ENCODE measurements at places on chromosomes 6 and 20.

DNA sequence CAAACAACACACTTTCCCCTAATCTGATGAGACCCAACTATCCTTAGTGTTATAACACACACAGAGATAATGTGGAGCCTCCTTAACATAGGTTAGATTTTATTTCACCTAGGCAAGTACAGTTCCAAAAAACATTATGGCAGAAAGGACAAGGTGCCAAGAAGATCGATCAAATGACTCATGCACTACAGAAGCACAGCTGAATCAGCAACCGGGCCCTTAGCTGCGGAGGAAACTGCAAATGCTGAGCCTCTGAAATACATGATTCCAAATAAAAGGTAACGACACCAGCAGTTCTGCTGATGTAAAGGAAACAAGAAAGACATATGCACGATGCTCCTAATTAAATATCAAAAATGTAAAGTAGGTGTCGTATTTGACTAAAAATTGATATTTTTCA lies 19.9 kb upstream of the MUC21 start:
- DNase-seq, result peak; percentile 26

GRCh38 chr20:58432186-58432954 lies 43.3 kb downstream of the VAPB start:
- DNase-seq, result no peak

DNA sequence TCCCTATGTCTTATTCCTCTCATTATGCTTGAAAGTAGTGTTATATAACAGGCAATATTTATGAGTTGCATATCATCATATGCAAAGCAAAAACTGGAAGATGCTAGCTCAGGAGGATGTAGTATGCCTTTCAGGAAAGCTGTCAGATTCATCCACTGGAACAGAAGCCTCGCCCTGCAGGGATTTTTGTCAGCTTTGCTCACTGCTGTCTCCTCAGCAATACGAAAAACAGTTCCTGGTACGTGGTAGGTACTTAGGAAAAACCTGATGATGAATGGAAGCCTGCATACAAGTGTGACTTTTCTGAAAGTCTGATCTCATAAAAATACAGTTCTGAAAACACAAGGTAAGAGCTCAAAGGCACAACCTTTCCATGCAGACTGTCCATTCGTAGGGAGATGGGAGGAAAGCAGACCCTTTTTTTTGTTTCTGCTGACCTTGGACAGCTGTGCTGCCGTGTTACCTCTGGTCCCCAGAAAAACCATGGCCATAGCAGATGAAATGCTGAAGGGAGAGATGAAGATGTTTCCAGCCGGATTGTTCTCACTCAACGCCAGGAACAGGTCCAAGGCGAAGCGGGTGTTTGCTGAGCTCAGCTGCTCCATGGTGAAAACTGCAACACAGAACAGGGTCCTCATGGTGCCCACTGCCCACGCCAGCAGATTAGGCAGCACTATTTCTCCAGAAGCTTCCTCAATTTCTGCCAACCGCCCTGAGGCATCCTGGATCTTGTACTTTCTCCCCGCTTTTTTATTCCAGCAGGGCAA lies 1.5 kb downstream of the SERPINB1 start:
- no peak for DNase-seq

DNA sequence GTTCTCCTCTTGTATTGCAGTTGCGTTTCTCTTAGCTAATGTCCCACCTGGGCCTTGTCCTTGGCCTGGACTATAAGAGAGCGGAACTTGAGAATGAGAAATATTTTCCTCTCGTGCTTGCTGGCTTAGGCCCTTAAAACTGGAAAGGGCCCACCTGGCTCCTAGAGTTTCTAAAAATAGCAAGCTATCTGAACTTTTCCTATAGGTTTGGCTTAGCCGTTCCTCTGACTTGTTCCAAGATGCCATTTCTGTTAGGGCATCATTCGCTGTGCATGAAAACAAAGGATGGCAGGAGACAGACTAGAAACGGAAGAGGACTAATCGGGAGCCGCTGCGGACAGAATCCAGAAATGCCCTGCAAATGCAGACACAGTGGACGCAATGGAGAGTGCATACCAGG lies 4.5 kb downstream of the RIPOR3 start:
- DNase-seq, result no peak

GRCh38 chr6:105646391-105646867 lies 243.5 kb upstream of the PREP start:
- DNase-seq, result no peak

- DNase-seq, result no peak
These were observed 27.7 kb downstream of the TFEB start for GRCh38 chr6:41707565-41708200.

DNA sequence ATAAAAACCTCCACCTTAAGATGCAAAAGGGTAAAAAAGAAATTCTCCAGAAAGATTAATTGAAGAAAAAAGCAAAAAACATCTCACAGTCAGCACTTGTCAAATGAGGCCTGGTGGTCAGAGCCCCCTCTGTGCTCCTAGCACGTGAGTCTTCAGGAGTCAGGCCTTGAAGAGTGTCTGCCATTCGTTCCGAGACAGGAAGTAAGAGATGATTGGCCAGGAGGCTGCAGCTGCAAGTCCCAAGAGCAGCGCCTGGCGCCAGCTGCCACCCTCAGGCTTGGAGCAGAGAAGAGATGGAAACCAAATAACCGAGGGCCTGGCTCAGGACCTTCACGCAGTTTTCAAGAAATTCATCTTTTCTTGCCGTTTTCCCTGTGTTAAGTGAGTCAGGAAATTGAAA lies 65.0 kb downstream of the FAM120B start:
- DNase-seq, result no peak

DNA sequence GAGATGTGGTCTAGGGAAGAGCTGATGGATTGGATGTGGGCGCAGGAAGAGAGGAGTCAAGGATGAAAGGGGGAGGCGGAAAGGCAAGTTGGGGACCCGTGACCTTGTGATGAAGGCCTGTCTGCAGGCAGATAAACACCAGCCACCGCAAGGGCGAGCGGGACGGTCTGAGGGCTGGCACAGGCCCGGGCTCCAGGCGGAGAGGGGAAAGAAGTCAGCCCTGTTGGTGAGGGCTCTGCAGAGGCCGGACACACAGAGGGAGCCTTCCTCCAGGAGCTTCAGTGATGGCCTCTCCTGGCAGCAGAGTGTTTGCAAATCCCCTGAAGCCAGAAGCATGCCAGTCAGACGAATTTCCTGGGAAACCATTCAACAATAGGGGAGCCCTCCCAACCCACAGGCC lies 112.2 kb downstream of the ZDHHC14 start:
- DNase-seq, result no peak

- DNase-seq, result no peak
These were observed 8.9 kb downstream of the ESF1 start for GRCh38 chr20:13775867-13776266.

GRCh38 chr6:64049736-64050135 lies 414.1 kb downstream of the PHF3 start:
- no peak for DNase-seq

DNA sequence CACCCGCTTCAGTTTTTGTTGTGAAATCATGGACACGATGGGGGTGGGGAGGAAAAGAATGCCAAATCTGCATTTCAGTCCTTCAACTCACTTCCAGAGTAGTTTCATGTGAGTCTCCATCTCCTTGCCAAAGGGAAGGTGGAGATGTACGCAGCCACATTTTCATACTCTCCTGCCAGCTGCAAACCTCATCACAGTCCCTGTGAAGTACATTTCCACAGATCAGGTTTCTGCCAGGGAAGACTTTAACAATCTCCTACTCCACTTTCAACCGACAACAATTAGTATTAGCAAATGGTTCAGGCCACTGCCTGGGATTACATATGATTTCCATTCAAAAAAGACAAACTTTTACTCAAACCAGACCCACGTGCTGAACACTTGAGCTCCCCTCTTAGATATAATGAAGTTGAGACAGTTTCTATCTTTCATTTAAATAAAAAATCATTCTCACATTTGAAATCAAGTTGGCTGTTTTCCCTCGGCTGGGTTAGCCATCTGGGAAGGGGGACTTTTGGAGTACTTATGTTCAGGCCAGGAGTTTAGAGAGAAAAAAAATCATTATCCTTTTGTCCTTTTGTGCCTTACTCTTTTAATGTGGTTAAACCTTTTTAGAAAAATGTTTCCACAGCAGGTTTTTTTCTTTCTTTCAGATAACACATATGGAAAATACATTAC lies 51.0 kb upstream of the CEP162 start:
- DNase-seq, result no peak

DNA sequence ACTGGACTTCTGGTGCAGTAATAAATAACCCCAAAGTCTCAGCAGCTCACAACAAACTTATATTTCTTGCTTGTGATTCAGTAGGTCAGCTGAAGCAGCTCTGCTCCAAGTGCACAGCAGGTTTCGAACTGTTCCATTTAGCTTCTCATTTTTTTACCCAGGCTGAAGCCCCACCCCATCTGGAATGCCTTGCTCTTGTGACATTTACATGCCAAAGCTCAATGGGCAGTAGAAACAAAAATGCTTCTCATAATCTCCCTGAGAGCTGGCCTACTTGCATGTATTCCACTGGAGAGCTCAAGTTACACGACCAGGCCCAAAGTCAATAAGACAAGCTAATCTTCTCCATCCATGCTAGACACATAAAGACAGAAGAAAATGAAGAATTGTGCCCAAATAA lies 165.2 kb downstream of the HAO1 start:
- peak; percentile 84 for DNase-seq

DNA sequence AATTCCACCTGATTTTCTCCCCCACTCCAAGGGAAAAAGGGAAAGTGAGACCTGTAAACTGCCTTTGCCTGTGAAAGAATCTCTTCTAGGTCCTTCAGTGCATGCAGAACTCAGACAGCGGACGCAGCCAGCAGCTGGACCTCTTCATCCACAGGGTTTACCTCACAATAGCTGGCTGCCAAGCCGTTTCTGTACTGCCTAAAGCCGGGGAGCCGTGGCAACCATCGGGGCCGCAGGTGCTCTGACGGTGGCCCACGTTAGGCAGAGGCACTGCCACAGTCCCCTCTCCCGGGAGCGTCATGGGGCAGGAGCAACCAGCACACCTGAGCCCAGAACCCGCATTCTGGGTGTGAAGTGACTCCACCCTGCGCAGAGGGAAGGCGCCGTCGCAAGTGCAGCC lies 206.1 kb downstream of the TTLL2 start:
- no peak for DNase-seq

DNA sequence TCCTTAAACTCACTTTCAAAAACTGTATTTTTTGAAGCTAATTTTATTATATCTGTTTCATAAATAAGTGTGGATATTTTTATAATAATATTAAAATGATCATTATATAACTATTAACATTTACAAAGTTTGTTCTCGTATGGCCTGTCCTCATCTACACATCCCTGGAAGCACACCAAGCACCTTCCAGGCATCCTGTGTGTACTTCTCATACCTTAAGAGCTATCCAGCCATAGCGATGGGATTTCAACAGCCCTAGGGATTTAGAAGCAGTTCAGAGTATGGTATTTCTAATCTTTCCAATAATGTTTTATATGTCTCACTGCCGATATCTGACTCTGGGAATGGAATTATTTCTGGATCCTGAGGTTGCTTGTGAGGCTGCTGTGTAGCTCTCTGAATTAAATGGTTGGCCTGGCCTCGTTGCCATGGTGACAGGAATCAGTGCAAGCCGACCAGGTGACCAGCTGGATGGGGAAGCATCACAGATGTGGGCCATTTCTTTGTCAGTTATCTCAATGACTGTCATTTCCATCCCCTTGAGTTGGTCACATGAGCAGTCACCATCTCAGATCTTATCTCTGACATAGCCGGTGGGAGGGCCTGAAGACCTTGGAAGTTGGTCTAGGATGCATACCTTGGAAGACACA lies 265.2 kb upstream of the RIN2 start:
- no peak for DNase-seq

DNA sequence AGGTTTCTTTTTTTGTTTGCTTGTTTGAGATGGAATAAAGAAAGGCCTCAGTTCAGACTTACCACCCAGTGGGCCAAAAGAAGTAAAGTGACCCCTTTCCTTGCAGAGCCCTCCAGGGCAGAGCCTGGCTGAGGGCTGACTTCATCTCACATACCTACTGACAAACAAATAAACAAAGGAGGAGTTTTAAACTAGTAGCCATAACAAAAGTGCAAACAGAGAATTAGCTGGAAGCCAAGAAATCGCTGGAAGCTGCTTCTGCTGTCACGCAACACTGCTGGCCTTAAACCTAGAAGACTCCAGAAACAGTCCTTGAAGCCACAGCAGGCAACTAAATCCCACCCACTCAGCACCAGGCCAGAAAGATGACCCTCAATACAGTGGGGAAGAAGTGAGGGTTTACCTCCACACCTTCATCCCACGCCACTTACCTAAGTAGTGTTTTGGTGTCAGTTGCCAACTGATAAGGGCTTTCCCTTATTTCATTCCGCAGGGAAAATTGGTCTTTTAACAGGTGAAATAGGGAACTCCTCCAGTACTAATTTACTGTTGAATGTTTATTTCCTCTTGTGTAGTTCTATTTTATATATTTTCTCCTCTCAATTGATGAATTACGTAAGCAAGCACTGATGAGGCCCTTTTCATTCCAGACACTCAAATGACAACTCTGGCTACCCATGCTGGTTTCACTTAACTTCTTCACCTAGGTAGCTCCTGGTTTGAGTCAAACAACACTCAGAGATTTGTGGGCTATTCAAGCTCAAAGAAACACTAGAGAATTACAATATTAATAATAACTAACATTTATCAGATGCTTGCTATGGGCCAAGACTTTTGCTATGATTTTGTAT lies 46.2 kb downstream of the EDN1 start:
- no peak for DNase-seq

DNA sequence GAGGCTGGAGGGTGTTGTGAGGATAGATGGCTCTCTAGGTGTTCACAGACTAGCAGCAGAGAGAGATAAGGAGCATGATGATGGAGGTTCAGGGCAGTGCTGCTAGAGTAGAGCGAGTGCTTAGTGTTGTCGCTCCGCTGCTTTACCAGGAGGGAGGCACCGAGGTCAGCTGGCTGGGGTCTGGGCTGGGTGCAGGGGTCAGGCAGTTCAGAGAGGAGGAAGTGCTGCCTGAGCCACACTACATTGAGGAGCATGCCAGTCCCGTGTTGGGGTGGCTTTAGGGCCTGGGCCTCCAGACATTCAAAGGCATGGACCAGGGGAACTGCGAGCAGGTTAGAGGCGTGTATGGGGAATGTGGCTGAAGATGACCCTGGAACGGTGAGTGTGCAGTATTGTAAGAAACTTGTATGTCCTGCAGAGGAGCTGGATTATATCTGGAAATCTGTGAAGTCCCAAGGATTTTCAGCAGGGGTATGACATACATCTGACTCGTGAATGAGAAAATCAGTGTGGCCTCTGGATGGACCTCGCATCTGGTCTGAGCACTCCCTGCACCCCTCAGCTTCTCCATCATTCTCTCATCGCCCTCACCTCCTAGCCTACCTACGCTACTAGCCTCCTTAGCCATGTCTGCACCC lies 66.9 kb downstream of the IGF2R start:
- no peak for DNase-seq

GRCh38 chr6:14212020-14212419 lies 94.4 kb downstream of the CD83 start:
- DNase-seq, result no peak

GRCh38 chr6:140083375-140083774 lies 708.9 kb upstream of the CITED2 start:
- DNase-seq, result no peak
